ENCODE measurements at places on chromosomes 7 and 10.

DNA sequence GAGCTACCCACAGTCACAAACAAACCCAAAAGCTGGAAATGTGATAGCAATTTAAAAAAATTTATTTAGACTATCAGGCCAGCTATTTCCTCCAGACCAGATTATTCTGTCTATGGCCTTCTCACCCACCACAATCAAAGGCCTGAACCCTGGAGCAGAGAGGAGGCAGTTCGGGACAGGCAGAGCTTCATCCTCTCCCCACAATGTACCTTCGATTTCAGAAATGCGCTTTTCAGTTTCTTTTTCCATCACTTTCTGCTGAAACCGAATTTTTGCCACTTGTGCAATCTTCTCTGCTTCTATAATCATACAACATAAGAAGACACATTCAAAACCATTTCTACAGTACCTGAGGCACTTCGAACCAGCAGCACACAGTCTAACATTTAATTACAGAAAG is 29.9 kb downstream of the ERLIN1 start:
- no peak for DNase-seq

- no peak for DNase-seq
These were observed 38.2 kb downstream of the NRBF2 start for GRCh38 chr10:63171255-63171855.

DNA sequence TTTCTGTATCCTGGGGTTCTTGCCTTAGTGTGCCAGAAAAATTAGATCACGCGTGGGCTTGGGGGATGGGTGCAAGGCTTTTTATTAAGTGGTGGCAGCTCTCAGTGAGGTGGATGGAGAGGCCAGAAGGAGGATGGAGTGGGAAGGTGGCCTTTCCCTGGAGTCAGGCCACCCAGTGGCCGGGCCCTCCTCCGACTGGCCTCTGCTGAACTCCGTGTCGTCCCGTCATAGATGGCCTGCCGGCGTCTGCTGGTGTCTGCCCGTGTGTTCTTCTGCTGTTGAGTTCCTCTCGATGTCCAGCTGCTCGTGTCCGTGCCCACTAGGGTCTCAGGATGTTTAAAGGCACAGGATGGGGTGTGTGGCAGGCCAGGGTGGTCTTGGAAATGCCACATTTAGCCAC is 4.0 kb upstream of the ZNF746 start:
- no peak for DNase-seq

DNA sequence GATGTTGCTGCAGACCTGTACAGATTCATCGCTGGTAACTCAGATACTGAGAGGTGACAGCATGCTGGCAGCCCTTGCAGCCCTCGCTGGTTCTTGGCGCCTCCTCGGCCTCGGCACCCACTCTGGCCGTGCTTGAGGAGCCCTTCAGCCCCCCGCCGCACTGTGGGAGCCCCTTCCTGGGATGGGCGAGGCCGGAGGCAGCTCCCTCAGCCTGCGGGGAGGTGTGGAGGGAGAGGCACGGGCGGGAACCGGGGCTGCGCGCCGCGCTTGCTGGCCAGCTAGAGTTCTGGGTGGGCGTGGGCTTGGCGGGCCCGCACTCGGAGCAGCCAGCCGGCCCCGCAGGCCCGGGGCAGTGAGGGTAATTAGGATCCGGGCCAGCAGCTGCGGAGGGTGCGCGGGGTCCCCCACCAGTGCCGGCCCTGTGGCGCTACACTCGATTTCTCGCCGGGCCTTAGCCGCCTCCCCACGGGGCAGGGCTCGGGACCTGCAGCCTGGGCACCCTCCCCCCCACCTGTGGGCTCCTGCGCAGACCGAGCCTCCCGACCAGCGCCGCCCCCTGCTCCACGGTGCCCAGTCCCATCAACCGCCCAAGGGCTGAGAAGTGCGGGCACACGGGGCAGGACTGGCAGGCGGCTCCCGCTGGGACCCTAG is 12.2 kb upstream of the GTPBP10 start:
- DNase-seq: no peak

GRCh38 chr7:47313564-47313963 is 268.3 kb downstream of the TNS3 start:
- no peak for DNase-seq

- no peak for DNase-seq
These were observed at the start of gene TRPV6 for GRCh38 chr7:142885311-142886230. TRPV6 (minus strand) TSS chr7:142885745.
